ENCODE measurements at places on chromosomes 16 and 17.

- DNase-seq, result no peak
Measured at GRCh38 chr17:4536259-4536741, 18.9 kb downstream of the MYBBP1A start.

GRCh38 chr16:21156767-21157467 lies 1.6 kb upstream of the LDAF1 start:
- DNase-seq, result no peak

- no peak for DNase-seq
Measured at GRCh38 chr16:17519101-17519955, 48.6 kb upstream of the XYLT1 start.

DNA sequence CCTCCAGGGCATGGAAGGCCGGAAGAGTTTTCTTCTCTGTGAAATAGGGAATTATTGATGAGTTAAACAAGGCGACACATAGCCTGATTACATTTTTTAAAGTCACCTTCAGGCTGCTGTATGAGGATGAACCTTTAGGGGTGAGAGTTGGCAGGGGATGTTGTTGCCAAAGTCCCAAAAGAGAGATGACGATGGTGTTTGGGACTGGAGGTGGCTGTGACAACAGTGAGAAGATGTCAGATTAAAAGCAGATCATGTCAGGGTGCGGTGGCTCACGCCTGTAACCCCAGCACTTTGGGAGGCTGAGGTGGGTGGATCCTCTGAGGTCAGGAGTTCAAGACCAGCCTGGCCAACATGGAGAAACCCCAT lies 16.8 kb upstream of the ASGR2 start:
- no peak for DNase-seq

- no peak for DNase-seq
Measured at GRCh38 chr16:69942627-69943170, 8.4 kb upstream of the CLEC18A start.

- DNase-seq, result no peak
Measured at GRCh38 chr17:5631958-5632590, 47.8 kb upstream of the NLRP1 start.

DNA sequence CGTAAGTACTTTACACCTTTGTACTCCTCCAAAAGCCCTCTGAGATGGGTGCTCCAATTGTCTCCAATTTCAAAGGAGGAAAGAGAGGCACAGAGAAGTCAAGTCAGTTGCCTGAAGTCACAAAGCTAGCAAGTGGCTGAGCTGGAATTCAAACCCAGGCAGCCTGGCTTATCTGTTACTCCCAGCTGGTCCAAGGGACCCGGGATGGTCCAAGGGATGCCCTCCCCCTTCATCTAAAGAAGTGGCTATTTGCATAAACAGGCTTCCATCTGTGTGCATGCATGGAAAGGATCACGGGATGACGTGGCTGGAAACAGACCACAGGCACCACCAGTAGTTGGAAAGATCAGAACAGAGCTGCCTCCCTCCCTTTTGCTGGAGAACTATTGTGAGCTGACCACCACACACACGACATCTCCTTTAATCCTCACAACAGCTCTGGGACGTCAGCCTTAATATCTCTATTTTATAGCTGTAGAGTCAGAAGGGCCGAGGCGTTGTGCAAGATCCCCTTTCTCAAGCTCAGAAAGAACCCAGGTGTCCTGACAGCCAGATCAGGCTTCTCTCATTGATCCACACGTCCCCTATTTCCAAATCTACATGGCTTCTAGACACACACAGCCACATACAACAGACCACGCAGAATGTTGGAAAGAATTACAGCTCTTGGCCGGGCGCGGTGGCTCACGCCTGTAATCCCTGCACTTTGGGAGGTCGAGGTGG lies 10.9 kb upstream of the COL1A1 start:
- no peak for DNase-seq

DNA sequence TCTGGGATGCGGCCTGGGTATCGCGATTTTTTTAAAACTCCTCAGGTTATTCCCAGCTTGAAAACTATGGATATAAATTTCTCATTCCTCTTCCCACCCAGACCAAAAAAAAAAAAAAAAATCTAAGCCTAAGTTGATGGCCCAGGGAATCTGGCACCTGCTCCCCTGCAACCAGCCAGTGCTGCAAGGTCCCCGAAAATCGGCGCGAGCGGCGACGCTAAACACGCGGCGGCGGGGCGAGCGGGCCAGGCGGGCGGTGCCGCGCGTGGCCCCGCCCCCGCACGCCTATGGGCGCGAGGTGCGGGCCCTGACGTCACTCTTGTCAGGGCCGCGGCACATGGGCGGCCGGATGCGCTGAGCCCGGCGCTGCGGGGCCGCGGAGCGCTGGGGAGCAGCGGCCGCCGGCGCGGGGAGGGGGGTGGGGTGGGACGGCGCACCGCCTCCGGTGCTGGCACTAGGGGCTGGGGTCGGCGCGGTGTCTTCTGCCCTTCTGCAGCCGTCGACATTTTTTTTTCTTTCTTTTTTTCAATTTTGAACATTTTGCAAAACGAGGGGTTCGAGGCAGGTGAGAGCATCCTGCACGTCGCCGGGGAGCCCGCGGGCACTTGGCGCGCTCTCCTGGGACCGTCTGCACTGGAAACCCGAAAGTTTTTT lies at the start of gene HLF:
HLF (plus strand) TSS at position 316 of the 654 bp plus-strand sequence. CDS start 525 bp downstream, outside the sequence.
- DNase-seq, result peak; percentile 69

DNA sequence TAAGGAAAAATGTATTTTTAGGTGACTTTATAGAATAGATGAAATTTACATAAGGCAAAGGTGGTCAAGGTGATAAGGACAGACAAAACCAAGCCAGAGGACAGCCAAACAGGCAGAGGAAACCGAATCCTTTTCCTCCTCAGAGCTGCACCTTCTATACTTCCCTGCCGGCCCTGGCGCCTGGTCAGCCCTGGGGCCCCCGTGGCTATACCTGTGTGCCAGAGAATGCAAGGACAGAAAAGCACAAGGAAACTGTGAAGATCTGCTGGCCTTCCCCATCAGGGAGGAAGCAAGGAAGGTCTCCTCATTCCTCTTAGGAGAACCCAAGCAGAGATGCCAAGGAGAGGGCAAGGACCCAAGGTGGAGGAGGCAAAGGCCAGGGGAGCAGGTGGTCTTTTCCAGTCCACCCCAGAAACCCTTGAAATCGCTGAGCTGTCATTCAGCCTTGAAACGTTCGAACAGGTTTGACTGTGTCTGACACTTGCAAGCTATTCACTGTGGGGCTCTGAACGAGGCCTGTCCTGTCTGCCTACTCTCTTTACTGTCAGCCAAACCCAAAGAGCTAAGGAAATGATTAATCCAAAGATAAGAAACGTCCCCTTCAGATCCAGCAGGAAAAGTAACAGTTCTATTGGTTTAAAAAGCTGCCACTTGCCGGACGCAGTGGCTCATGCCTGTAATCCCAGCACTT lies 114.4 kb downstream of the XYLT1 start:
- no peak for DNase-seq

DNA sequence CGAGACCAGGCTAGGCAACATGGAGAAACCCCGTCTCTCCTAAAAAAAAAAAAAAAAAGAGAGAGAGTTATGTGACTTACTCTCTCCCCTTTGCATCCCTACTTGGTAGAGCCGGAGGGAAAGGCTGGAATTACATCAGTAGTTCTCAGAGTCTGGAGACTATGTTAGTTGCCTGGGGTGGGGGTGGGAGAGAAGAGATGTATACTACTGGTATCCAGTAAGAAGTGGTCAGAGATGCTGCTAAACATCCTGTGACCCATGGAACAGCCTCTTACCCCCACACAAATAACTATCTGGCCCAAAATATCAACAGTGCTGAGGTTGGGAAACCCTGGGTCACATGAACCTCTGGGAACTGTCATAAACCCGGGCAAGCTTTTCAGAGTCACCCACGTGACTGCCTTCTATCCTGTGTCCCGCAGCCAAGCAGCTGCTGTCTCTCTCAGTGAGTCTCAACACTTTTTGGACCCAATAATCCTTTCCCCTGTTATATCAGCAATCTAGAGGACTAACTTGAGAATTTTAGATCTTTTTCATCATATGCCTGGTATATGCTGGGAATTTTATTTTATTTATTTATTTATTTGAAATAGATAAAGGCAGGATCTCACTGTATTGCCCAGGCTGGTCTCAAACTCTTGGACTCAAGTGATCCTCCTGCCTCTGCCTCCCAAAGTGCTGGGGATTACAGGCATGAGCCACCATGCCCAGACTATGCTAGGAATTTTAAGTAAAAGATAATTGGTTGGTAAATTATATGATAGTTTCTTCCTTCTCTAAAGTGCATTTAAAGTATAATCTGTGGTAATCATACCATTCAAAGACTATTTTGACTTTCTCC lies 8.7 kb downstream of the EIF1 start:
- peak; percentile 33 for DNase-seq

GRCh38 chr17:79497777-79498348 lies 113.0 kb downstream of the RBFOX3 start:
- DNase-seq, result no peak

- peak; percentile 45 for DNase-seq
Measured at GRCh38 chr16:9138731-9139501, 47.5 kb downstream of the HAPSTR1 start.

- DNase-seq, result no peak
Measured at GRCh38 chr16:47920709-47921108, 235.1 kb downstream of the ABCC12 start.

- DNase-seq, result no peak
Measured at GRCh38 chr16:1916640-1916990, 1.6 kb downstream of the HS3ST6 start.

Measured in caudate nucleus (tissue), 63 donors.